Neural crest cell (in vitro differentiated cells): ENCODE measurements at places on chromosomes 7 and 10.
A peak's percentile ranks its signal among the peaks of the same experiment; 100 is the strongest.

DNA sequence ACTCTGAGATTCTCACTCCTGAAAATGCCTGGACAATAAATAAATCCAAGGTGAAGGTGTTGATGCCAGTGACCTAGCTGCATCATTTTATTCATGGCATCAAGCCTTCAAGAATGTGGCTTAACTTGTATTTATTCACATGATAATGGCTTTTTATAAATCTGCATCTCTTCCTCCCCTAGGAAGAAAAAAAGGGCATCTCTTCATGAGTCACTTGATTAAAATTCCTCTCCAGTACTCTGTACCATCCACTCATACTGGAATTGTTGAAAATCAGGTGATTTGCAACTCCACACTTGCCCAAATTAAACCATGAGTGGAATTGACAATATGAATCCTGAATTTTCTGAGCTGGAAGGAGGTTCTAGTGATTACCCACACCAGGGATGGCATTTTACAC lies 30.2 kb downstream of the PTPRE start:
- H3K27me3 ChIP-seq: no peaks in the 10 kb centered on the region
- H3K4me1 ChIP-seq: peaks cover 28% of the 10 kb centered on the region
- no peak for DNase-seq
- no peak overlapping the region for H3K27ac ChIP-seq

DNA sequence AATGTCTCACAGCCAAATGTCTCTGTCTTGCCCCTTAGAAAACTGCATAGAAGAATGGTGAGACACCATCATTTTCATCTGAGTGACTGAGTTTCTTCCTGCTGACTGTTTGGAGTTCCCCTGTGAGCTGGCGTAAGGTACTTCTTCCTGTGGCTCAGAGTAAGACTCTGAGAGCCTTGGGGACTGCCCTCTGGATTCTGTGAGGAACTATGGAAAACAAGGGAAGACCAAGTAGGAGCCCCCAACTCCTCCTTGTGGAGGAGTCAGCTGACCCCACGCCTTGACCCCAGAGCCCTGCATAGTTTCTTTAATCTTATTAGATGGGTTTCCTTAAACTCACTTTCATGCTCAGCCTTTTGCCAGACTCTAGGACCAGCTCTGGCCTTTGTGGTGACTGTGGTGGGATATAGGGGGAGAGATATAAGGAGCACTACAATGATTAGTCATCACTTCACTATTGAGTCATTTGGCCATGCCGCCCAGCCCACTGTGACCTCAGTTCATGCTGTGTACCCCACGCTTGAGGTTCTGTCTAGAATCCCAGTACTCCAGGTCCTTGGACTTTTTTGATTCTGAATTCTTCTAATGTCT lies 51.8 kb upstream of the FAM133B start:
- no peaks in the 10 kb centered on the region for H3K36me3 ChIP-seq
- no peak overlapping the region for H3K4me3 ChIP-seq
- no peak overlapping the region for H3K27ac ChIP-seq
- no peak for DNase-seq

DNA sequence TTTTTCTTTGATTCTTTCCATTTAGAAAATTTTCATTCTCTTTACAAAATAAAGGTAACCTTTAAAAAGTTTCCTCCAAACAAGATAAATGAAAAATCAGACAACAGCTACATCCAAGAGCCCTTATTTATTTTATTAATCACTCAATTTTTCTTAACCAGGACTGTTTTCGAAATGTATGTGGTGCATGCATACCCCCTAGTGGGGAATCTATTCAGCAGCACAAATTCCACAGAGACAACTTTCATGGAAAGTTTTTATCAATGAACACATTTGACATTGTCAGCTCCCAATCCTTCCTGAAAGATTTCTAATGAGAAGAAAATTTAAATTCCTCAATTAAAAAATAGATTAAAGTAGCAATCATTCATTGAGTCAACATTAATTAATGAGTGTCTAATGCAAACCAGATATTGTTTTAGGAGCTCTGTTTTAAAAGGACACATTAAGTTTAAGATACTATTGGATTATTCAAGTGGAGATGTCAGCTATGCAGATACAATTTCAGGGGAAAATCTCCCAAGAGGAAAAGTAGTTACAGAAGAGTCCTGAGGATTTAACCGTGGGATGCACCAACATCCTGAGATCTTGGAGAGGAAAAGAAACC lies 5.2 kb upstream of the HTR7 start:
- H3K4me1 ChIP-seq: peaks cover 3% of the 10 kb centered on the region
- H3K27ac ChIP-seq: no peak overlapping the region
- no peaks in the 10 kb centered on the region for H3K36me3 ChIP-seq
- DNase-seq: no peak
- peaks cover 94% of the 10 kb centered on the region for H3K27me3 ChIP-seq

GRCh38 chr7:77550586-77550985 lies 13.5 kb downstream of the PTPN12 start:
- DNase-seq: no peak
- H3K36me3 ChIP-seq: peaks cover 7% of the 10 kb centered on the region
- no peaks in the 10 kb centered on the region for H3K27me3 ChIP-seq
- peaks cover 57% of the 10 kb centered on the region for H3K4me1 ChIP-seq

- no peaks in the 10 kb centered on the region for H3K36me3 ChIP-seq
- DNase-seq: no peak
Observed at GRCh38 chr7:140659856-140660255, 12.9 kb upstream of the ADCK2 start.

- H3K27me3 ChIP-seq: no peaks in the 10 kb centered on the region
- no peaks in the 10 kb centered on the region for H3K36me3 ChIP-seq
- no peak for DNase-seq
- H3K27ac ChIP-seq: no peak overlapping the region
- no peak overlapping the region for H3K4me3 ChIP-seq
- H3K4me1 ChIP-seq: peaks cover 41% of the 10 kb centered on the region
Observed at GRCh38 chr10:490891-491571, 198.4 kb downstream of the DIP2C start.

- H3K4me3 ChIP-seq: no peak overlapping the region
- no peak for DNase-seq
- peaks cover 4% of the 10 kb centered on the region for H3K27me3 ChIP-seq
- no peaks in the 10 kb centered on the region for H3K4me1 ChIP-seq
Observed at GRCh38 chr7:155830961-155831806, 18.9 kb upstream of the SHH start.

DNA sequence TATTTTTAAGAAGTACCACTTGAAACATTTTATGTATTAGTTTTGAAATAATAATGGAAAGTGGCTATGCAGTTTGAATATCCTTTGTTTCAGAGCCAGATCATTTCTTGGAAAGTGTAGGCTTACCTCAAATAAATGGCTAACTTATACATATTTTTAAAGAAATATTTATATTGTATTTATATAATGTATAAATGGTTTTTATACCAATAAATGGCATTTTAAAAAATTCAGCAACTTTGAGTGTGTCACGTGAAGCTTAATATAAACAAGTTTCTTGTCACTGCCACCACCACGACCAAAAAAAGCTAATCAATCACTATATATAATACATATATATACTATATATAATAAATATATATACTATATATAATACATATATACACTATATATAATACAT lies 4.8 kb downstream of the IL6 start:
- H3K4me1 ChIP-seq: peaks cover 4% of the 10 kb centered on the region
- H3K27me3 ChIP-seq: peaks cover 16% of the 10 kb centered on the region
- H3K4me3 ChIP-seq: no peak overlapping the region
- DNase-seq: no peak
- no peak overlapping the region for H3K27ac ChIP-seq

GRCh38 chr10:11881030-11881476 lies 57.9 kb downstream of the PROSER2 start:
- H3K4me3 ChIP-seq: no peak overlapping the region
- no peak for DNase-seq
- H3K4me1 ChIP-seq: peaks cover 11% of the 10 kb centered on the region
- no peaks in the 10 kb centered on the region for H3K36me3 ChIP-seq

DNA sequence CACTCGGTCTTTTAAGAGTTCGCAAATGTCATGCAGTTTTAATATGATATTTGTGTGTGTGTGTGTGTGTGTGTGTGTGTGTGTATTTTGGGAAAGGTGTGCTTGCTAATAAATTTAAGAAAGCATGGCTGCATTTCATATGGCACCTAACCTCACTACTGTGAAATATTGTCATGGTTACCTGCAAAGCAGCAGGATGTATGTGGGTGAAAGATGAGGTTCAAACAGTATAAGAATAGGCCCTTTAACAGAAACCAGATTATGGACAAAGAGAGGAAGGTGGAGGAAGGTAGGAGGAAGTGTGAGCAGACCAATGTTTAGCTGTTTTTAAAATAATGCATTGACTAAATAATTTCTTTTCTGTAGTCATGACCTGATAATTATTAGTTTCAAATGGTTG lies 73.5 kb upstream of the CACNA2D1 start:
- no peaks in the 10 kb centered on the region for H3K27me3 ChIP-seq
- H3K36me3 ChIP-seq: no peaks in the 10 kb centered on the region
- no peak overlapping the region for H3K27ac ChIP-seq
- H3K4me3 ChIP-seq: no peak overlapping the region

DNA sequence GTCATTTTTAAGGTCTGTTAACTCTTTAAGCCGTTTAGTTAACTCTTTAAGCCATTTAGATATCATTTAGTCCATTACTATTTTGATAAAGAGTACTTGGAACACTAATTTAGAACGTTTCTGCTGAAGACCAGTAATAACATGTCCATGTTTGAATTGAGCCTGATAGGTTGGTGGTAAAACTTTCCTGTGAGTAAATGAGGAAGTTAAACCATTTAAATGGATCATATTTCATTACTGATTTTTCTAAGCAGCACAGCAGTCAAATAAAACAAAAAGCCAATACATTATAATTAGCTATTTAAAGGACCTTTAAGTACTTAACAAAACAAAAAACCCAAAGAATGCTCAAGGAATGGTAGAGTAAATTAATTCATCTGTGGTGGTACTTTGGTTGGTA lies 29.4 kb downstream of the PHTF2 start:
- no peak overlapping the region for H3K4me3 ChIP-seq
- H3K36me3 ChIP-seq: peaks cover 20% of the 10 kb centered on the region
- no peak for DNase-seq
- H3K27ac ChIP-seq: no peak overlapping the region
- no peaks in the 10 kb centered on the region for H3K27me3 ChIP-seq

- peaks cover 13% of the 10 kb centered on the region for H3K4me1 ChIP-seq
- H3K4me3 ChIP-seq: no peak overlapping the region
- peak overlapping the region; percentile 73 for H3K27ac ChIP-seq
- H3K27me3 ChIP-seq: no peaks in the 10 kb centered on the region
Observed at GRCh38 chr7:105585850-105586500, 4.7 kb upstream of the EFCAB10 start.

GRCh38 chr7:7662527-7662926 lies 22.0 kb downstream of the UMAD1 start:
- no peak overlapping the region for H3K27ac ChIP-seq
- no peak overlapping the region for H3K4me3 ChIP-seq
- H3K4me1 ChIP-seq: peaks cover 13% of the 10 kb centered on the region
- no peak for DNase-seq
- peaks cover 27% of the 10 kb centered on the region for H3K36me3 ChIP-seq

DNA sequence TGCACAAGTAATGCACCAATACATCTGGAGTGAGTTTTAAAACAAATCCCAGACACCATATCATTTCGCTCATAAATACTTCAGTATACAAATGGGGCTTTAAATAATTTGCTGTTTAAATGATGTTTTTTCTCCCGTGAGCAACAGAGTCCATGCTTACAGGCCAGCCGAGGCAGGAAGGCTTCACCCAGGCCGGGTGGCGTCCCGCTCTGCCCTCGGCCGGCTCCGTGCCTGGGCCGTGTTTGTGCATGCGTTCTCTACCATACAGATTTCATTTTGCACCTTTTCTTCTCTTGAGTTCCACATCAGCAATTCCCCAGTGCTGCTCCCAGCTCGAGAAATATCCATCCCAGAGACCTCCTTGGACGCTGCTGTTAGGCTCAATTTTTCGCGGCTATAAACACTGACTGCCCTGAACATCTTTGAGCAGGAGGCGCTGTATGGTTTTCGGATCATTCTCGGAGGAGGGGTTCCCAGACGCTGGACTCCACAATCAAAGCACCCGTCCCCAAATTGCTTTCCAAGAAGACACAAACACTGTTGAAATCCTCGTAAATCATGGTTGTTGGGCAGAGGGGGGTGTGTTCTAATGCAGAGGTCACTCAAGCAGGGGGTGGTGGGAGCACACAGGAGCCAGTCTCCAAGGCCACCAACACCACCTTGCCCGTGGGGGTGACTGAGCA lies 91.6 kb downstream of the MICALL2 start:
- H3K27me3 ChIP-seq: peaks cover 74% of the 10 kb centered on the region
- H3K4me3 ChIP-seq: no peak overlapping the region
- DNase-seq: no peak

- no peak for DNase-seq
- no peak overlapping the region for H3K27ac ChIP-seq
- H3K27me3 ChIP-seq: no peaks in the 10 kb centered on the region
- no peak overlapping the region for H3K4me3 ChIP-seq
Observed at GRCh38 chr7:83119494-83119893, 43.2 kb downstream of the PCLO start.

- H3K27me3 ChIP-seq: no peaks in the 10 kb centered on the region
- no peaks in the 10 kb centered on the region for H3K36me3 ChIP-seq
- no peak overlapping the region for H3K4me3 ChIP-seq
Observed at GRCh38 chr10:61852261-61852660, 49.2 kb upstream of the ARID5B start.

DNA sequence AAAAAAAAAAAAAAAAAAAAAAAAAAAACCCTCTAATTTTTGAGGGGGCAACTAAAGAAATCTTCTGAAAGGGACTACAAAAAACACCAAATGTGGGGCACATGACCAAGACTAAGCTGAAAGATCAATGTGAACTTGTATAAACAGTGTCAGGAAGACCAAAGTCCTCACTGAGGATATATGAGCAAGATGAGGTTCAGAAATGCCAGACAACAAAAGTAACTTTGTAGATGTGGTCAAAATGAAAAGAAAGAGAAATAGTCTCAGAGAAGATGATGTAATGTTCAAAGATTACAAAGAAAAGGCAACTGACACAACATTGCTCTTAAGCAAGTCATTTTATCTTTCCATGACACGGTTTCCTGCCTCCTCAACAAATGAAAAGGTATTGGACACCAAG lies 48.7 kb upstream of the PTPRZ1 start:
- no peak overlapping the region for H3K27ac ChIP-seq
- H3K4me3 ChIP-seq: no peak overlapping the region
- H3K36me3 ChIP-seq: no peaks in the 10 kb centered on the region
- DNase-seq: no peak
- H3K27me3 ChIP-seq: no peaks in the 10 kb centered on the region

DNA sequence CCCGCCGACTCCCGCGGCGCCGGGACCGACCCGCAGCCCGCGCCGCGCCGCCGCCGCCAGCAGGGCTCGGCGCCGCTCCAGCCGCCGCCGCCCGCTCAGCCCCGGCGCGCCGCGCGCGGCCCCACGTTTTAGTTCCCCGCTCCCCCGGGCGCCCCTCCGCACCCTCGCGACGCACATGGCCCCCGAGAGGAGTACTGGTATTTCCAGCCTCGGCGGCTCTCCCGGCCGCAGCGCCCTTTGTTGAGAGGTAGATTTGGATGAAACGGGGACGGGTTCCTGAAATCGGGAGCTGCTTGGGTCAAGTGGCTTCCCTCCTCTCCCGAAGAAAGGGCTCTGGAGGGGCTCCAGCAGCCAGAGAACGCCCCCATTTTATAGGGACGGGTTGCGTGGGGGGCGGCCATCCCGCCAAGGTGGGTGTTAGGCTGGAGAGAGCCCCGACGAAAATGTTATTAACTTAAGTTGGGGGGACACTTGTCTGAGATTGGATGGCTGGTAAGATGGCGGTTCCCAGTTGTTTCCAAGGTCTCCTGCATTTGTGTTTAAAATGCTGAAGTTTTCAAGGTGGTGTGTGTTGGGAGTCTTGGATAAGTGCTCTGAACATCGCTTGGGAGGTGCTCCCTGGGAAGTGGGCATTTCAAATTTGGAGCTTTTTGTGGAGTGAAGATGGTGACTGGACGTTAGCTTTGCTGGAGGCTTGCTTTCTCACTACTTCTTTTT lies 1.2 kb downstream of the BMI1 start:
- H3K27me3 ChIP-seq: peaks cover 77% of the 10 kb centered on the region
- H3K27ac ChIP-seq: peak overlapping the region; percentile 84
- DNase-seq: no peak
- peak overlapping the region; percentile 96 for H3K4me3 ChIP-seq
